ENCODE measurements at places on chromosomes 5 and 9. TPM values are rescaled to one million over a fixed set of nuclear protein-coding genes. Genes with fewer than 3 reads are reported as not detected.

- DNase-seq, result no peak
Measured at GRCh38 chr9:84285381-84285780, 55.2 kb downstream of the SLC28A3 start.

- no peak for DNase-seq
Measured at GRCh38 chr5:55338810-55339243, 31.0 kb downstream of the MTREX start.

ACSL6 gene
- 1.8 TPM for polyA plus RNA-seq

DNA sequence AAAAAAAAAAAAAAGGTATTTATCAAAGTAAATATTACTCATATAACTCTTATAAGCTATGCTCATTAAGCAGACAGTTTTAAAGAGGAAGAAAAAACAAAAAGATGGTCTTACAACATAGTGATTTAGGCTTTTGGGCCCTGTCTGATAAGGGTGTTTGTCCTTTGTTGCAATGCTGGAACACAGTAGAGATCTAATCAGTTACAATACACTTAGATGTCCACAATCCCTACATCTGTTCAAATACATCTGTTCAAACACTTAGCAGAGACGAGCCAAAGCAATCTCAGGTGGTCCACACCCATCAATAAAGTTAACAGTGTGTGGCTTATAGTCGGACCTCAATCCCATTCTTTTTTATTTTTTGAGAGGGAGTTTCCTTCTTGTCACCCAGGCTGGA is 11.0 kb downstream of the PRXL2C start:
- no peak for DNase-seq

DNA sequence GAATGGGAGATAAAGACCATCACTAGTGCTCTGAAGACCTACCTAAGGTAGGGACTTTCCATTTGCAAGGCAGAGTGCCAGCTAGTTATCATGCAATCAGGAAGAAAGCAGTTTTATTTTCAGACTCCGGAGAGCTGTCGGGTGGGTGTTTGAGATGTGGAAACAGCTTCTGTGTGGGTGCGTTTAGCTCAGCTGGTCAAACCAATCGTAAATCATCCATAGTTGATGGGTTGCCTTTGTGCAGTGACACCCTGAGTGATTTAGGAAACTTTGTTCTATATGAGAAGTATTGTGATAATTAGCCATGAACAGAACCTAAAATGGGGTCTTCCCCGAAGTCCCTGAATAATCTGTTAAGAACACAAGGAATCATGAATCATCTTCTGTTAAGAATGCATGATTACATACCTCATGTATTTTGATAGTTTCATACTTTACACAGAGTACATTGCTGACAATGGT is 284.3 kb downstream of the ARHGAP26 start:
- DNase-seq, result no peak

- no peak for DNase-seq
Measured at GRCh38 chr5:58235299-58235698, 224.6 kb downstream of the PLK2 start.

CDX1 gene
- 1.0 TPM for polyA plus RNA-seq

All from renal cortex interstitium (tissue), 15 donors.